Activated T-cell treated with anti-CD3 and anti-CD28 coated beads, Interleukin-2, amount 50 U/mL, for 1 hour (primary cell): ENCODE measurements at places on chromosomes 13 and 19.

GRCh38 chr13:90500569-90500968 is 846.9 kb upstream of the MIR17HG start:
- DNase-seq: no peak

- no peak for DNase-seq
These were observed 265.6 kb downstream of the DCLK1 start for GRCh38 chr13:35865341-35866240.

- no peak for DNase-seq
These were observed 12.5 kb upstream of the MAP1S start for GRCh38 chr19:17706750-17707181.

DNA sequence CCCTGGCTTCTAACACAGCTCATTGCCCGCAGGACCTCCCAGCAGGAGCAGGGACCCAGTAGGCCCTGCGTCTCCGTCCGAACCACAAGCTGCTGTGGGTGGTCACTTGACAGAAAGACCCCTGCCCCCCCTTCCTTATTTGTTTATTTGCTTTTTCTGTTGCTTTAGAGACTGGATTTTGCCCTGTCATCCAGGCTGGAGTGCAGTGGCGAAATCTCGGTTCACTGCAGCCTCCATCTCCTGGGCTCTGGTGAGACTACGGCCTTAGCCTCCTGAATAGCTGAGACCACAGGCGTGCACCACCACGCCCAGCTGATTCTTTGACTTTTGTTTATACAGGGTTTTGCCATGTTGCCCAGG is 7.6 kb upstream of the PTBP1 start:
- no peak for DNase-seq

GRCh38 chr13:24875566-24875965 is 111.6 kb downstream of the RNF17 start:
- DNase-seq: no peak

GRCh38 chr19:17490411-17490810 is 20.1 kb downstream of the SLC27A1 start:
- DNase-seq: no peak

DNA sequence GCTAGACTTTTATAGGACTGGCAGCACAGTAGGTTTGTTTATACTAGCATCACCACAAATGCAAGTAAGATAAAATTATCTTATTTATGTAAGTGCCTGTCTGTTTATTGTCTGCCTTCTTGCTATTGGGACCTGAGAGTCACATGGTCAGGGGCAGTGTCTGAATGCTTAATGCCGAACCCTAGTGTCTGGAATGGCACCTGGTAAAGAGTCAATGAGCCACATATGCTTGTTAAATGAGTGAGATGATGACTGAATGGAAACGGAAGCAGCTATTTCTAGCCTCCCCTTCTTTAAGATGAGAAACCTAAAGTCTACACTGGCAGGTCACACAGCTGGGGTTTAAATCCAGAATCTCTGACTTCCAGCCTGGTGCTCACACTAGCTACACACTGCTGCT is 92.2 kb downstream of the STOML3 start:
- no peak for DNase-seq

- no peak for DNase-seq
These were observed 82.4 kb downstream of the KCTD12 start for GRCh38 chr13:76803831-76804230.

DNA sequence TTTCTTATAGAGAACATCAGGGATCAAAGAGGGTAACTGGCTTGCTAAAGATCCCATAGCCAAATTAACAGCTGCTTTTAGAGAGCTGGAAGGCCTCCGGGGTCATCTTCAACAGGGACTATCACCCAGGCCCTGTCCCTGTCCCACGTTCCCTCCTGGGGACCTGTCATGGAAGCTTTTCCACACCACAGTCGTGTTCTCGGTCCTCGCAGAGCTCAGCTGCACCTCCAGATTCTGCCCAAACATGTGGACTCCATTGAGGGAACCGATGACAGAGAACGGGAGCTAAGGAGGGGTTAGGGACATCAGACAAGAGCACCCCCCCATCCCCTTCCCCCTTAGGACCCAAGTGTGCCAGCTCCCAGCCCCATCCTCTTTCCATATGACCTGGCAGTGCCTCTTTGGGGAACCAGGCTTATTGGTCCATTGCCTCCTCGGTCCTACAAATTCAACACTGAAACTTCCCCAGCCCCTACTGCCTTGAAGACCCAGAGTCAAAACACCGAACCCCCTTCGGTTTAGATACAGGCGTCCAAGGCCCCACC is 568 bp downstream of the FUZ start:
- DNase-seq: peak; percentile 21

DNA sequence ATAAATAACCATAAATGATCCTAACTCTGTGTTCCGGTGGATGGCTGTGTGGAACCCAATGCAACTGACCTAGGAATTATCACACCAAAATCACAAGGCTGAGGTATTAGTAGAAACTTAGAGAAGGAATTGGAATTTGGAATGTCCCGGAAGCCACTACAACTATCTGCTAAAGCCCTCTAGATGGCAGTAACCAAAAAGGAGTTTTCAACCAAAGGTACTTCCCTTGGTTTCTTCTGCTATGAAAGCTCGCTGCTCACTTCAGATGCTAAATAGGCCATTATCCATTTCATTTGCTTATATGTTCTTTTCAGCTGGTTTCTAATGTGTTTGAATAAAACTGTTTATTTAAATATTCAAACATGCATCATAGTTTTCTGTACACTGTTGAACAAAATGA is 1589.1 kb upstream of the SPRY2 start:
- no peak for DNase-seq

GRCh38 chr13:102687520-102687919 is 7.3 kb downstream of the METTL21C start:
- DNase-seq: no peak

- no peak for DNase-seq
These were observed 392 bp upstream of the ARHGAP33 start for GRCh38 chr19:35775046-35775297.

DNA sequence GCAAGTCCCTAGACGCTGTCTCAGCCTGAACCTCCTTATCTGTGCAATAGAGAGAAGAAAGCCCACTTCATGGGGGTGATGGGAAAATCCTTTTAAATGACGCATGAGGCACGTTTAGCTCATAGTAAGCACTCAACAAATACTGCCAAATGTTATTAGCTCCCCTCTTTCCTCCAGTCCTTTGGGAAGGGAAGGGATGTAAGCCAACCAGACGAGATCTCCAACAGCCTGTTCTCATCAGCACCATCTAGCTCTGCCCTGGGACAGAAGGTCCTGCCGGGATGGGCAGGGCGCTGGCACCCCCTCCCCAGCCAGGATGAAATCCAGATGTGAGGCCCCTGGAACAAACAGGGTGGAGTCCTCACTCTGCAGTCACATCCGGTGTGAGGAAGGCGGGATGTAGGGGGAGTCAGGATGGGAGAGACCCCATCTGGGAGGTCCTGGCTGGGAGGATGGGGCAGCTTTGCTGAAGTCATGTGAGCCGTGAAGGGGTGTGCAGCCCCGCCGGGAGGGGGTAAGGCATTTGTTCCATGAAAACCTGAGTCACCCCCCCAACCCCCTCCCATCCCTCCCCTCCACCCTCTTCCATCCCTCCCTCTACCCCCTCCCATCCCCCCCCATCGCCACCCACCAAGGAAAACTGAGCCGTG is 4.6 kb downstream of the S1PR2 start:
- DNase-seq: no peak

GRCh38 chr19:54282686-54283470 is 2.0 kb upstream of the LILRB2 start:
- DNase-seq: no peak

- no peak for DNase-seq
These were observed 21.9 kb downstream of the CCNE1 start for GRCh38 chr19:29833614-29834261.

DNA sequence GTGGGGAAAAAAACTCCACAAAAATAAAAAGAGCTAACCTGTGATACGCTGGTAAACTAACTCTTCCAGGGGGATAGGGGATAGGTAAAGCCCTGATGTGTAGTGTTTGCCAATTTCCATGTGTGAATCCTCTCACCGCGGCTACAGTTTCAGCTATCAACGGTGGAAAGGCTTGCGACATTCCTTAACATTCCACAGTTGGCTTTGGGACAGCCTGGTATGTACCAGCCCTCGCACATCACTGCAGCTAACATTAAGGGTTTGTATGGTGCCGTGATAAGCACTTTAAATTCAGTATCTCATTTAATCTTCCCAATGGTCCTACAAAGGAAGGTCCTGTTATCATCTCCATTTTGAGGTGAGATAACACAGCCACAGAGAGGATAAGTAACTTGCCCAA is 112.4 kb downstream of the KATNAL1 start:
- no peak for DNase-seq

GRCh38 chr13:35781036-35782000 is 304.8 kb upstream of the MAB21L1 start:
- DNase-seq: no peak

- DNase-seq: peak; percentile 48
These were observed 5.0 kb downstream of the FOSB start for GRCh38 chr19:45472563-45473366.

DNA sequence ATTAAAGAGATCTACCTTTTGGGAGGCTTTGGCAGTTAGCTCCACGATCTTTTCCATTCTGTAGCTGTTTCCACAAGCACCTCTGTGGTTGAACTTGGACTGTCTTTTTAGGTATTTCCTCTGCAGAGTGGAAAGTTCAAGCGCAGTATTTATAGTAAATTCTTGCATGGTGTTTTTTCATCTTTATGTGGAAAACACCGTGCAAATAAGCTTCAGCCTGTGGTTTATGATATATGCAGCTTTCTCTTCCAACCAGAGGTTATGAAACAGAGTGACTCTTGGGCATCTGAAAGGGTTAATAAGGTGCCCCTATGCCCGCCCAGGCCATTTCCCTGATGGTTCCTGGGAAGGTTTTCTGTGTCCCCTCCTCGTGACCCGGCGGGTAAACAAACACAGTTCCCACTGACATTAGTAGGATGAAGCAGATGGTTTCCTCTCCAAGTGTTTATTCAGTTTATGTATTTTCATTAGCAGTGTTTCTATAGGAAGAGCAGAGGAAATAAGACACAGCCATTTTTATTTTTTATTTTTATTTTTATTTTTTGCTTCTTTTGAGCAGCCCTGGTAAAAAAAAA is 39.7 kb upstream of the RNF113B start:
- no peak for DNase-seq

- DNase-seq: no peak
These were observed 17.3 kb downstream of the PRKCSH start for GRCh38 chr19:11452620-11453310.

DNA sequence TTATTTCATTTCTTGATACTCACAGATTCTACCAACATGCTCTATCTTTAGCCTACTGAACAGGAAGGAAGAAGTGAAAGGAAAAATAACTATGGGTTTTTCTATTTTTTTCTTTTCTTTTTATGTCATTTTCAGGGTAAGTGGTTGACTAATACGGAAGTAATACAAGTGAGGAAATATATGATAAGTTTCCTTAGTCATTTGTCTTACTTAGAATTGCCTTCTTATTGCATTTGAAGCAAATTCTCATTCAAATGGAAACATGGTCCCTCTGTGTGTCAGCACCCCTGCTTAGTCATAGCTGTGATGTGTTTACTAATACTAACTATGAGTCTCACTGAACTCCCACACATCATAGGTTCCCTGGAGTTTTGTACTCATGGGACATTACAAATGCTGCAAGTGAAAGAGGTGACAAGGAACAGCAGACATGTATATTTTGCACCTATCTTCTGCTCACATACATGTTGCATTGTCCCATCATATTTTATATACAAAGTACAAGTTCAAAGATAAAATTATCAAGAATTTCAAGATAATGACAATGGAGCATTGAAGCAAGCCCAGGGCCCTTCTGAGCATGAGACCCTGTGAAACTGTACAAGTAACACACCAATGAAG is 60.1 kb downstream of the DCT start:
- no peak for DNase-seq

- DNase-seq: no peak
These were observed 17.0 kb downstream of the SLC7A1 start for GRCh38 chr13:29578300-29579085.

GRCh38 chr13:78299832-78300623 is 303.3 kb downstream of the POU4F1 start:
- DNase-seq: no peak
